Fibroblast of skin of right quadriceps (primary cell): ENCODE measurements at places on chromosomes 5 and 9.
A peak's percentile ranks its signal among the peaks of the same experiment; 100 is the strongest.

GRCh38 chr9:130283539-130284248 lies 18.1 kb downstream of the HMCN2 start:
- no peak for DNase-seq

GRCh38 chr5:170147051-170147752 lies 41.5 kb downstream of the FOXI1 start:
- DNase-seq, result no peak

GRCh38 chr9:110066929-110067716 lies 140.8 kb downstream of the C9orf152 start:
- DNase-seq, result no peak

DNA sequence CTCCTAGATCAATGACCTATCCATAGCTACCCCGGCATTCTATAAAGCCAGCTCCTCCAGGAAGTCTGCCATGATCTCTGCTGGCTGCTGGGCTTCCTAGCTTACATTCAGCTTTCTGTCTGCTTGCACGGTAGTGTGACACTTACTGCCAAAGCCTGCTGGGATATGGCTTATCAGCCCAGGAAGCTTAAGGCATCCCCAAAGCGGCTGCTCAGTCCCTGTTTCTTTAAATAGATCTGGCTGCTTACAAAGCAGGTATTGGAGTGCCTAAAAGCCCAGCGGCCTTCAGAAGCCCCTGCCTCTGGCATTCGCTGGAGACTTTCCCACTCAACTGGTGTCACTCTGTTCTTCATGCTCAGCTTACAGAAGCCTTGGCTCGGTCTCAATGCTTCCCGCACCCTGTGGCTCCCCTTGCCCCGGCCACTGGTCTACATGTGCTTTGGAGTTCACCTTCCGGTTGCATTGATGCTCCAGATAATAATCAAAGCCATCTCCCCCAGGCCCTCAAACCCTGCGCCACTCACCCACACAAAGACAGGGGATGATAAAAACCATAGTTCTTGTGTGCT lies 31.3 kb upstream of the STRBP start:
- DNase-seq, result no peak

GRCh38 chr5:150661821-150662596 lies 958 bp downstream of the MYOZ3 start:
- no peak for DNase-seq

DNA sequence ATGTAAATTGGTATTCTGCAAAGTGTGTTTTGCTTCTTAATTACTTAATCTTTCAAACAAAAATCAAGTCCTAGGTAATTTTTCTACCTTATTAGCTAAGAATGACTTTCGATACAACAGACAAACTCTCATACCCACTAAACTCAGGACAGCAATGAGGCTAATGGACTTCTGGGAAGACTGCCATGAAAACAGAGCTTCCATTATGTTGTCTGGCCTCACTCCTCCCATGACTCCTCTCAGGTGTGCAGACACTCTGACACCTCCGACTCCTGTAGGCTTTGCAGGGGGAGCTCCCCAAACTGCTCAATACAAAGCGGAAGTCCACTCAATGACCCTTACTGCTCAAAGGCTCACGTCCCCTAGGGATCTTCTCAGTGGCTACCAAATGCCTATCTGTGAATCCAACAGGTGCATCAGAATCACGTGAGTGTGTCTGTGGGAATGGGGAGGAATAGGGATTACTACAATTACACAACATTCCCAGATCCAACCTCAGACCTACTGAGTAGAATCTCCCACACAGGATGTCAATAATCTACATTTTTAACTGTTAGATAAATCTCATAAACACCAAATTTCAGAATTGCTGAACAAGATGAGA lies 289.9 kb downstream of the RAB3C start:
- no peak for DNase-seq

DNA sequence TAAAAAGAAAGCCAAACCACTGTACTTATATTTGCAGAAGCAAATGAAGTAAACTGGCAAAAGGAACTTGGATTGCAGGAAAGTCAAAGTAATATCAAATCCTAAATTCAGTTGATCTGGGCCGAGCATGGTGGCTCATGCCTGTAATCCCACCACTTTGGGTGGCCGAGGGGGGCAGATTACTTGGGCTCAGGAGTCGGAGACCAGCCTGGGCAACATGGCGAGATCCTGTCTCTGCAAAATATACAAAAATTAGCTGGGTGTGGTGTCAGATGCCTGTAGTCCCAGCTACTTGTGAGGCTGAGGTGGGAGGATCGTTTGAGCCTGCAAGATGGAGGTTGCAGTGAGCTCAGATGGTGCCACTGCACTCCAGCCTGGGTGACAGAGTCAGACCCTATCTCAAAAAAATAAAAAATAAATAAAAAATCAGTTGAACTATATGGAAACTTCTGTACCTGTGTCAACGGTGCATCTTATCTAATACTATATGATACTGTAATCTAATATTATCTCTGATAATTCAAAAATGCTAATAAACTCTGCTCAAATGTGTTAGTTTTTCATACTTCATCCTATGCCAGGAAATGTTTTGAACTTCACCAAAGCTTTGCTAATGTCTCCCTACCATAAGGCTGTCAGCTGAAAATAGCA lies 10.1 kb downstream of the SELENOP start:
- DNase-seq, result no peak

DNA sequence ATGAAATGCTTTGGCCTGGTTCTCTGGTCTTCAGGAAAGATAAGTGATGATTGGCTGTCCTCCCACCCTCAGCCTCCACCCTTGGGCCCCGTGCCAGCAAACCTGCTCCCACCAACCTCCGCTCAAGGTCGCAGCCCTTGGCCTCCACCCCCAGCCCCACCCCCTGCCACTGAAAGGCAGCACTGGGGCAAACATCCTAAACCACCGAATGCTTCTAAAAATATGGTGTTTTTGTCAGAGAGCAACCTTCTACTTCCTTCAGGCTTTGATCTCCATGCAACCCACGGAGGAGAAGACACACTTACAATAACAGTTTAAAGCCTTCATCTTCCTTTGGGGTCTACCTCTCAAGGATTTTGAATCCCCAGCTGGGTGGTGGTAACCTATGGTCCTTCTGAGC lies 24.0 kb upstream of the TCF7 start:
- no peak for DNase-seq

- DNase-seq, result no peak
Observed at GRCh38 chr5:178527458-178528307, 62.5 kb downstream of the COL23A1 start.

- DNase-seq, result peak; percentile 26
Observed at GRCh38 chr9:99748266-99748665, 73.4 kb upstream of the NR4A3 start.

DNA sequence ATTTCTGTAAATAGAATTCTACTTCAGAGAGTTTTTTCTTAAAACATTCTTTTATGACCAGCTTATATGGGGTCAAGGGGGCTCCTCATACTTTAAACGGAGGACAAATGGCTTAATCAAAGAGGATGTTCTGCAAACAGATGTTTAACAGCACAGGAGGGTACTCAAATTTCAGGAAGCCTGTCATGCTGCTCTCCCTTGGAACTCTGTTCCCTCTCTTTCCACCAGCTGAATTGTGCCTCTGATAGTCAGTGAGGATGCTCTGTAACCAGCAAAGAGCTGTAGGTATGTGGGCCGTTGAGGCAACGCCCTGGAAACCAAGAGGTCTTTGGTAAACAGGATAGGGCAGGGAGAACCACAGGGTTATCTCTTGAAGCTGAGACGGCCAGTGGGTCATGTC lies 161.1 kb downstream of the C5orf15 start:
- DNase-seq, result no peak

GRCh38 chr5:36939969-36940858 lies 63.6 kb downstream of the NIPBL start:
- DNase-seq, result no peak
